Stimulated activated CD4-positive, alpha-beta T cell treated with anti-CD3 and anti-CD28 coated beads, Interleukin-15, amount 100 ng/mL, for 48 hours (primary cell): ENCODE measurements at places on chromosomes 5 and 9.

DNA sequence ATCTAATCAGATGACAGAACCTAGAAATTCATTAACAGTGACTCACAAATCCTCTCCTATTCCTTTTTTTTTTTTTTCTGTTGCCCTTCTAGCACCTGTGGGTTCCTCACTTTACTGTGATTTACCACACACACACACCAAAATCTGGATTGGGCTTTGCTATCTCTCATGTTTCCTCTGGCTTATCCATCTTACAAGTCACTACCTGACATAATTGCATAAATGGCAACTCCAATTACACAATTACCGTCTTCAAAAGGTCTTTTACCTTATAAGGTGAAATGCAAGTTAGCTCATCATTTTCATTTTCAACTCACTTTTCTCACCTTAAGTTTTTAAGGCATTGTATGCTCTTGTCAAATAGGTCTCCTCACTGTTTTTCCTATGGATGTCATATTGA, 426.3 kb upstream of the MEF2C start:
- no peak for DNase-seq

DNA sequence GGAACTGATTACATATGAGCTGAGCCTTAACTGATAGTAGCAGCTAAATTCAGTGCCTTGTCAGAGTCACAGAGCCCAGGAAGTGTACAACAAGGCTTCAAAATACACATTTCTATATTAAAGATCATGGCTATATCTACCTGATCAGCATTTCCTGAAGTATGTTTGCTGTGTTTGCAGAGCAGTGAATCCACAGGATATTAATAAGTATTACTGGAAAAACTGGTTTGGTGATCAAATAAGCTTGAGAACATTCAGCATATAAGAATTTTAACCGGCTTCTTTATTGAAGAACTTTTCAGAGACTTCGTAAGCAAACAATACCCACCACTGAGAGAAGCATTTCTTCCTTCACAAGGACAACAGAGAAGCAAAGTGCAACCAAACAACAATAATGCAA, 227.0 kb downstream of the ELAVL2 start:
- DNase-seq, result no peak

GRCh38 chr9:105637787-105638395, 24.4 kb upstream of the TAL2 start:
- DNase-seq, result no peak

DNA sequence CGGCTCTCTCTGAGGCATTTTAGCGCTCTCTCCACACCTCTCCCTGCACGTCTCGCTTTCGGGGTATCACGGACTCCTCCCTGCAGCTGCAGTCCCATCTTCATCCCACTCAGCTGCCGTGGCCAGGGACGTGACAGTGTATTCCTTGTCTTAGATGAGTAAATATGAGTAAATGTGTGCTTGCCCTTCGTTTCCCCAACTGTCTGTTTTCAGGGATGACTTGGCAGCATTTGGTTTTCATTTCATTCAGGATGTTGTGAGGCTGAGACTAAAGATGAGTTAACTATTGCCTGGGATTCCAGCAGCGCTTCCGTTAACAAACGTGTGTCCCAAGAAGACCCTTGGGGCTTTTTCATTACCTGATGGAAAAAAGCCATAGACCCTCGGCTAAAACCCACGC, 29.5 kb downstream of the GDNF start:
- DNase-seq, result no peak

- DNase-seq, result no peak
These were observed 121.3 kb downstream of the LHFPL2 start for GRCh38 chr5:78527054-78527859.

DNA sequence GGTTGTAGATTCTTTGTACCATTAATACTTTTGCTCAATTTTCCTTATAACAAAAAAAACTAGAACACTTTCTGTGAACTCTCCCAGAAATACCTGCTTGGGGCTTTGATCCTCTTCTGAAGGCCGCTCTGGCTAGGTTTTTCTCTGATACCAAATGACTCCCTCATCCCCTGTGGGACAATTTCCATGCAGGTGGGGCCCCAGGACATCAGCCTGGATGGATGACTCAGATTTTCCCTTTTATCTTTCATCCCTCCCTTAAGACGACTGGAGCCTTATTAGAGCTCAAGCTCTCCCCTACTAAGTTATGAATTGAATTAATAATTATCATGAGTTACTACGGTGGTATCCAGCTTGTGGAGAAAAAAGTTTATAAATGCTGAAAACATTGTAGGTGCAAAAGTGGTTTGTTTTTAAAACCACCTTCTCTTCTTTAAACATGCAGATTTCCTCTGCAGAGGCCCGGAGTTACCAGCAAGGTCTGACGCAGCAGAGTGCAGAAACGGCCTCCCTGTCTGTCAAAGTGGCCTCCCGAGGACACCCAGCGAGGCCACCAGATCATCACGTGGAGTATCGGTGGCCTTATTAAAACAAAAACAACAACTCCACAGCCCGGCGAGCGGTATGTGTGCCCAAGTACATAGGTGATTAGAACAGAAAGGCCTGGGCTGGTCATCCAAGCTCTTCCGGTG, 50.8 kb upstream of the IRX4 start:
- no peak for DNase-seq

GRCh38 chr9:123318961-123319421, 37.0 kb upstream of the CRB2 start:
- DNase-seq, result no peak

- DNase-seq, result no peak
These were observed 10.2 kb downstream of the SPRY4 start for GRCh38 chr5:142314606-142315005.

DNA sequence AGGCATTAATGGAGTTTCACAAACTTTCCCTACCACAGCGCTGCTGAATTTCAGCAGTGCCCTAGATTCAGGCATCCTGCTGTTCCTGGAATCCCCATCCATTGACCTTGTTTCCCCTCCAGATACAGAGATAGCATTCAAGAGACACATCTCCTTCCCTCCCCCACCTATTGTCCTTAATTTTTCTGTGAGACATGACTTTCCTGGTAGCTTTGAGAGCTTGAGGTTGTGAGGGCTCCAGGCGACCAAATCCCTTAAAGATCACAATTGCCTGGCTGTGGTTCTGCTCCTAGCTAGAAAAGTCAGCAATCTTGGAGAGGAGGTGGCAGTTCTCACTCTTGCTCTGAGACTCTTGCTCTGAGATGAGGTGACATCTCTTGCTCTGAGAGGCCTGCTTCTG, 48.0 kb downstream of the PRR16 start:
- DNase-seq, result no peak

DNA sequence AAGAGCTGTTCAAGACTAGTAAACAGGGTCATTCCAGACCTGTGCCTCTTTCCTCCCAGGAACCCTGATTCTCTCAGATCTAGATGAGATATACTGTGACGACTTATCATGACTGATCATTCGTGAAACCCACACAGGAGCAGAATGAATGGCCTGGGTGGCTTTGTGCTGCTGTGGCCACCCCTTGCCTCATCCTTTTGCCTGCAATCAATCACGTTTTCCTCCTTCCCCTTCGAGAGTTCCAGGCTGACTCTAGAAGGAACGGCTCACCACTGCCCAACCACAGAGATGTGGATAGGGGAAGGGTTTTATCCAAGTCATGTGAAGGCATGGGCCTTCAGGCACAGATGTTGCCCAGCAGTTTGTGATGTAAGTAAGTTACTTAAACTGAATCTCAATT, 5.8 kb downstream of the ANXA6 start:
- peak; percentile 59 for DNase-seq

GRCh38 chr9:37192803-37193202, 72.4 kb downstream of the ZCCHC7 start:
- DNase-seq, result no peak

- no peak for DNase-seq
These were observed 56.9 kb downstream of the KIF24 start for GRCh38 chr9:34272101-34272541.
